Osteoblast (primary cell): ENCODE measurements at places on chromosomes 1 and 21. TPM values are rescaled to one million over a fixed set of nuclear protein-coding genes. Genes with fewer than 3 reads are reported as not detected.

The CYP4A11 gene
- not detected in 2 replicates for total RNA-seq

The LEFTY2 gene
- total RNA-seq: not detected in 2 replicates

- DNase-seq: peak; percentile 71
Observed at GRCh38 chr1:32331549-32331948, 4.5 kb downstream of the MARCKSL1 start.

DNA sequence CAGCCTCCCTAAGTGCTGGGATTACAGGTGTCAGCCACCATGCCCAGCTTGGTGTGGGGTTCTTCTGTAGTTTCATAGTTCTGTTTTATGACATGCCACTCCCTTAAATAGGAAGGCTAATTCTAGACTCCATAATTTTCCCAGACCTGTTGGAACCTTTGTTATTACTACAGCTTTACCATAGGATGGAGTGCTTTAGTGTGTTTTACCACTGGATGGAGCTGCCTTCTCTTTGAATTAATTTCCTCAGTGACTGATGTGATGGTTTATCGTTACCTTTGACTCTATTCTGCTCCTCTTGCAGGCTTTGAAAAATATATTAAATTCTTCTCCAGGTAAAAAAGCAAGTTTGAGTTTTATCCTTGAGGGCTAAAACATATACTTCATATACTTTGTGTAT lies 84.6 kb upstream of the NEK7 start:
- DNase-seq: no peak

- peak; percentile 58 for DNase-seq
Observed at GRCh38 chr1:43005460-43006361, 47.0 kb upstream of the SLC2A1 start.

- DNase-seq: no peak
Observed at GRCh38 chr1:96338622-96339021, 383.0 kb upstream of the PTBP2 start.

DNA sequence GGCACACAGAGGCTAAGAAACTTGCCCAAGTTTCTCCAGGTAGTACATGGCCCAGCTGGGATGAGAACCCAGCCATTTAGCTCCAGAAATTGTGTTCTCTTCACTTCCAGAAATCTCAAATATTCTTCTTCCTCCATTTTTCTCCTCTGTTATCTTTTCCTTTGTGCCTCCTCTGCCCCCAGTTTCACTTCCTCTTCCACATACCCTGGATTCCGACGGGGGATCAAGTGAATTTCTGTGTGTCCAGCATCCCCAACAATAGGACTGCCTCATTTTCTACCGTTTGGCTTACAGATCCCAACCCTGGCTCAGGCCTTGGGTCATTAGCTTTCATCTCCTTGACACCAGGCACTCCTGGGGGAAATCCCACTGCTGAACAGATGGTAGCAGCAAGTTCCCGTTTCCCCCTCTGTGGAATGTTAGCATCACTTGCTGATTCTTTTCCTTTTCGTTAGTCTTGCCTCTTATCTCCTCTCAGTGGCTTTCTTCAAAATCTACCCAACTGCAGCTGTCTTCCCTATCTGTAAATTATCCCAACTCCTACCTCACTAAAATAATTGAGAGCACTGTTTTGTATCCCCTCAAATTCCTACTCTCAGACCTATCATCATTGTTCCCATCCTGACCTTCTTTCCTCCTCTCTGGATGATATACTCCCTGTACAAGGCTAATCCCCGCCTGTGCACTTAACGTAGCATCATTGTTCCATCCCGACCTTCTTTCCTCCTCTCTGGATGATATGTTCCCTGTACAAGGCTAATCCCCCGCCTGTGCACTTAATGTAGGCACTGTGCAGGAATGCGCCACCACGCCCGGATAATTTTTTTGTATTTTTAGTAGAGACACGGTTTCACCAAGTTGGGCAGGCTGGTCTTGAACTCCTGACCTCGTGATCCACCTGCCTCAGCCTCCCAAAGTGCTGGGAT lies 36.5 kb downstream of the SCCPDH start:
- DNase-seq: no peak

- DNase-seq: peak; percentile 49
Observed at GRCh38 chr1:53505401-53505800, 46.2 kb downstream of the DMRTB1 start.

- DNase-seq: no peak
Observed at GRCh38 chr1:165168467-165168866, 188.0 kb downstream of the LMX1A start.

DNA sequence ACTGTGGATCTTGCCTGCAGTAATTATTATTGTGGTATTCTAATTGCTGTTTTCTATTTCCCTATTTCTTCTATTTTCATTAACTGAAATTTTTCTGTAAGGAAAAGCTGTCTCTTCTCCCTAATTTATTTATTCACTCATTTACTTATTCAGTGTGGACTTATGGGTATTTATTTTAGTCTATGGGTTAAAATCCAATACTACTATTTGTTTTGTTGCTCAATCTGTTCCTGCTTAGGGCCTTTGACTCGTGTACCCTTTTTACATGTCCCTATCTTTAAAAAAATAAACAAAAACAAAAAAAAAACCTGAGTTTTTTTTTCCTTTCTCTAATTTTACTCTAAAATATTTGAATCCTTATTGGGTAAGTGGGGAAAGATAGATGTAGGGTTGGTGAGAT lies 166.2 kb upstream of the IVNS1ABP start:
- no peak for DNase-seq

- no peak for DNase-seq
Observed at GRCh38 chr1:227816750-227817446, 1.4 kb downstream of the PRSS38 start.

- DNase-seq: no peak
Observed at GRCh38 chr1:235426680-235427079, 59.5 kb downstream of the TBCE start.

- DNase-seq: no peak
Observed at GRCh38 chr1:59034925-59035324, 251.1 kb upstream of the JUN start.

The EXTL2 gene
- 36.2 and 42.1 TPM in 2 replicates for total RNA-seq

DNA sequence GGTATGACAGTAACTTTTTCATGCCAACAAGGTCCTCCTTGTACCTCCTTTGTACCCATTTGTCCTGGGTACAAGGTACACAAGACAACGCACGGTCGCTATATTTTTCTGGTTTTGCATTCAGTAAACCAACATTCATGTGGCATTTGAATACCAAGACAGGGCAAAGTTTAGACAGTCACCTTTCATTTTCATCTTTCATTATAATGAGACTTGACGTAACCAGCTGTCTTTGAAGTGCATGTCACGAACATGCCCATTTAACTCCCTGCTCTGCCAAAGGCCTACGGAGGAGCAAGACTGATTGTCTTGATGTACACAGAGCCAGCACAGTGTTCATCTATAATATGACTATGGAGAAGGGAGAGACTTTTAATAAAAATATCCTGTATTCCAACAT lies 91.0 kb downstream of the SETD4 start:
- DNase-seq: no peak

The OTUD3 gene
- 4.0 and 4.1 TPM in 2 replicates for total RNA-seq

The FCGR1A gene
- 0.59 TPM in 1 of 2 replicates, not detected in the other for total RNA-seq

The ATP6V1G3 gene
- 0.36 TPM in 1 of 2 replicates, not detected in the other for total RNA-seq

The NT5C1A gene
- total RNA-seq: not detected in 2 replicates

The HSD3B1 gene
- total RNA-seq: not detected in 2 replicates

The PCBP3 gene
- 1.1 and 1.2 TPM in 2 replicates for total RNA-seq

DNA sequence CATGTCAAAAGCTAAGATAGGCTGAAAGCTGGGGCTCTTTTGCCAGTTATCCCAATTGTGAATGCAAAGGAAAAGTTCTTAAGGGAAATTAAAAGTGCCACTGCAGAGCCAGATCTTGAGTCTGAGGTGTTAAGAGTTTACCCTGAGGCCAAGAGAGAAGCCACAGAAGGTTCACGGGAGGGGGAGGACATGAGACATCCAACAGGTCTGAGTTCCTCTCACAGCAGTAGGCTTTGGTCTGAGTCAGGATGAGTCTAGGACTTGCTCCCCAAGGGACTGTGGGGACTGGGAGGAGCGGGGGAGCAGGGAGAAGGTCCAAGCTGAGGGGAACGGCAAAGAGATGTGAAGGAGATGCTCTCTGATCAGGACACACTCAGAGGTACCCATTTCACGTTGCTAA lies 411.2 kb upstream of the CAMK1G start:
- DNase-seq: no peak

GRCh38 chr1:84772428-84772943 lies 82.2 kb upstream of the SSX2IP start:
- peak; percentile 91 for DNase-seq
